CD4-positive, alpha-beta memory T cell (primary cell): ENCODE measurements at places on chromosomes 4 and X. TPM values are rescaled to one million over a fixed set of nuclear protein-coding genes. Genes with fewer than 3 reads are reported as not detected.

- DNase-seq = no peak
Observed at GRCh38 chr4:26858947-26859401, 1.7 kb upstream of the STIM2 start.

The MTNR1A gene
- not detected for total RNA-seq

The AVPR2 gene
- not detected for total RNA-seq

GRCh38 chrX:30530606-30531005 lies 47.0 kb downstream of the TASL start:
- DNase-seq = no peak

- DNase-seq = no peak
Observed at GRCh38 chr4:142326181-142326580, 519.9 kb downstream of the INPP4B start.

DNA sequence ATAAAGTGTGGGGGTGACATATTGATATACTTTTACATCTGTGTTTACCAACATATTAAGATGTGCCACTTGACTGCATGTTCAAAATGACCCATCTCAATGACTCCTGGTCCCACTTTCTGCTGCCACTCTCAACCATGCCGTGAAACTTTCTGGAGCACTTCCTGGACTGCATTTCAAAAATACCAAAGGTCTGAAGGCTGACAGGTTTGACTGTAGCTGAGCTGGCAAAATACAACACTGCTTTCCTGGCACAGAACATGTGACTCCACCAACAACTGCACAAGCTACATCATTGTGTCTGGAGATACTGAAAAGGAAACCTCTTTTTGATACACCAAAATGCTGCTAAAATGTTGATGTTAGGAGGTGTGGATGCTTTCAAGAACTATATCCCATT lies 184.8 kb downstream of the UNC5C start:
- no peak for DNase-seq

The GAGE1 gene
- total RNA-seq = not detected

The RASSF6 gene
- 0.89 TPM for total RNA-seq

DNA sequence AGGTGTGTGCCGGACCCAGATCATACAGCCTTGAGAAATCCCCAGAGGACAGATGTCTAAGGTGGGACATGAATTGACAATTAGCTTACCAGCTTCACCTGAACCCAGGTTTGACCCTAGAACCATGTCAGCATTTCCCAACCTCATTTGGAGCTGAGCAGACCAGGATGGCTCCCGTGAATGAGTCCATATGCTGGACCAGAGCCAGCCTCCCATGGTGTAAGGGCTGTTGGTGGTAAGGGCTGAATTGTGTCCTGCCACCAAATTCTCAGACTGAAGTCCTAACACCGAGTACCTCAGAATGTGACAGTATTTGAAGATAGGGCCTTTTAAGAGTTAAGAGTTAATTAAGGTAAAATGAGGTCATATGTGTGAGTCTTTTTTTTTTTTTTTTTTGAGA lies 88.3 kb downstream of the SLC34A2 start:
- DNase-seq = no peak

- no peak for DNase-seq
Observed at GRCh38 chr4:127759893-127760292, 22.2 kb upstream of the HSPA4L start.

- no peak for DNase-seq
Observed at GRCh38 chrX:20463296-20464075, 196.8 kb upstream of the RPS6KA3 start.

DNA sequence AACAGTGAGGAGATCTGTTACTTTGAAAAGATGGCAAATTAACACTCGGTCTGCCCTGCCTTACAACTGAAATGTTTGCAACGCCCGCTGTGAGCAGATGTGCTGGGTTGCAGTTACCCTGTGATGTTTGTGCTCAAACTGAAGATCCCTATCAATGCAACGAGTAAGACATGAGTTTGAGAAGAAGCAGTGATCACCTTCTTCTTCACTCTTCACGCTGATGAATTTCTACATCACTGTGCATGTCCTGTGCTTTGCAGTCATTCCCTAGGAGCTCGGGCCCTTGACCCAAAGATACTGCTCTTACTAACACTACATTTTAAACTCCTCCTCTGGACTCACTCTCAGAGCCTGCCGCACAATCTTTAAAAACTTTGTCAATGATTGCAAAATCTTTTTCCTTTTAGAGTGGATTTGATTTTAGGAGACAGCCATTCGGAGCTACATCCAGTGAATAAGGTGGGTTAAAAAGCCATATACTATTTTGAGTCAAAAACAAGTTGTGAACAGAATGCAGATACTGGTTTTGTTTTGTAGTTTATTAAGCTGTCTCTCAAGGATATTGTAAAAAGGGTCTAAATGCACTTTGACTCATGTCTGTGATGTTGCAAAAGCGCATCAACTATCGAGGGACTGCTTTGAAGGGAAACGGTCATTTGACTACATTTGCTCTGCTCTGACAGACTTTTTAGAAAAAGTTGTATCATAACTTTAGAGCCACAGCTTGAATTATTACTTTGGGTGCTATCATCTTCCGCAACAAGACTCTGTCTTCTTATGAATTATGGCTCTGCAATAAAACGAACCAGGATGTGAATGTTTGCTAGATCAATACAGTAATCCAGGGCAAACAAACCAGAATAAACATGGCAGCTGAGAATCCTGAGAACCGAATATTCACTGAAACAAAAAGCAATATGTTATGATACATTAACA lies 5.7 kb upstream of the RHOH start:
- no peak for DNase-seq

The TRIML2 gene
- total RNA-seq = not detected

The WDR17 gene
- 0.26 TPM for total RNA-seq

DNA sequence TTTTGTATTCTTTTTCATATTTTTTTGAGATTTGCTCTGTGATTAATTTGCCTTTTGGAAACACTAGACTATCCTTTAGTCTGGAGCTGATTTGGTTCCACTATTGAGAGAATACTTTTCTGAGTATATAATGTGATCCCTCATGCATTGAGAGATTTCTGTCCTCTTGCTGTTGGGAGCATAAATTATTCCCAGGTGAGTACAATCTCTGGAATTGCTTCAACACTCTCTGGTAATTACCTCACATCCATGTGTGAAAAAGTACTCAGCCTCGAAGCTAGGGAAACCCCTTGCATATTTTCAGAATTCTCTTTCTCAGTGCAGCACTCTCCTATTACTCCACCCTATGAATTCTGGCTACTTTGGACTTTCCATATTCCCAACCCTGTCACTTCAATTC lies 550.0 kb downstream of the RAPGEF2 start:
- no peak for DNase-seq

GRCh38 chr4:152678841-152679240 lies 956 bp downstream of the TMEM154 start:
- DNase-seq = no peak

The HSPA4L gene
- not detected for total RNA-seq

The SSX3 gene
- not detected for total RNA-seq

DNA sequence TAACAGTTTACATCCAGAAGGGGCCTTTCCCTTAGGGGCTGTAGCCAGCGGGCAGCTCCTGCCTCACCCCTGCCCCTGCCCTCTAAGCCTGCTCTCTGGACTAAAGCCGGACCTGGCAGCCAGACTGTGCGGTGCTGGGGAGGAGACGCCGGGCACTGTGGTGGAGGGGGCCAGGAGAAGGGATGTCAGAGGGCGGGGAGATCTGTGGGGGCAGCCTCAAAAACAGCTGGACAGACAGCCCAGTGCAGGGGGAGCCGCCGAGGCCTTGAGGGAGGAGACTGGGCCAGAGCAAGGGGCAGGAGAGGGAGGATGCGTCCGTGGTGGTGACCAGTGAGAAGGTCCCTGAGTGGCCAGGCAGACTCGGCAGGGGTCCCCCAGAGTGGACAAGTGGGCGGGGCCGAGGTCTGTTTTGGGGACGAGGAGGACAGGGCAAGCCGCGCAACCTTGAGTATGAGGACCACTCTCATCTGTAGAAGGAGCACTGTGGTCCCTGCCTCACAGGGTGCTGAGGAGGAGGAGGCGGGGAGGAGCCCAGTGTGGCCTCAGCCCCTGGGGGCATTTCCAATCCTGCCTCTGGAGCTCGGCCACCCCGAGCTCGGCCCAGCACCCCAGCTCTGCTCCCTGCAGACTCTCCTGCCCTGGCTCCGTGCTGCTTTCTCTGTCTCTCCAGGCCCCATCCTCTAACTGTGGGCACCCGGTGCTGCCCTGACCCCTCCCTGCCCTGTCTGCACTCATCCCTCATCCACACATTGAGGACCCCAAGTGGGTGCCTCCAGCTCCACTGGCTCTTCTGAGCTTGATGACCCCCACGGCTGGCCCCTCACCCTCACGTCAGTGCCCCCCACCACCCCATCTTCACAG lies 59.2 kb upstream of the NKX1-1 start:
- no peak for DNase-seq

DNA sequence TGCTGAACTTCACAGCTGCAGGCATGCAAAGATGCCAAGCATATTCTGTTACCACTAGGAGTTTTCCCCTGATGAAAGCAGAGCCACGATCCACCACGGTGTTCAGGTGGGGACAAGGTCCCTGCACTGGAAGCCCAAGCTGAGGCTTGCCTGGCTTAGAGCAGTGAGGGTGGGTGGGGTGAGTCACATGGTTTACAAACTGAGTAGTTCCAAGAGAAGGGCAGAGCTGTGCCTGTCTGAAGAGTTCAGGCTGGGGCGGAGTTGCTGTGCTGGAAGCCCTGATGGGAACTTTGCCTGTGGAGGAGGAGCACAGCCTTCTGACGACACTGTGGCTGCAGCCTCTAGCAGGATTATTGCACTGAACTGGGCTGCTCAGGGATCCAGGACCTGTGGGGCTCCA lies 45.5 kb downstream of the FAM9B start:
- no peak for DNase-seq

GRCh38 chr4:59380841-59381366 lies 1819.2 kb upstream of the ADGRL3 start:
- DNase-seq = no peak

The IL1RAPL2 gene
- not detected for total RNA-seq

DNA sequence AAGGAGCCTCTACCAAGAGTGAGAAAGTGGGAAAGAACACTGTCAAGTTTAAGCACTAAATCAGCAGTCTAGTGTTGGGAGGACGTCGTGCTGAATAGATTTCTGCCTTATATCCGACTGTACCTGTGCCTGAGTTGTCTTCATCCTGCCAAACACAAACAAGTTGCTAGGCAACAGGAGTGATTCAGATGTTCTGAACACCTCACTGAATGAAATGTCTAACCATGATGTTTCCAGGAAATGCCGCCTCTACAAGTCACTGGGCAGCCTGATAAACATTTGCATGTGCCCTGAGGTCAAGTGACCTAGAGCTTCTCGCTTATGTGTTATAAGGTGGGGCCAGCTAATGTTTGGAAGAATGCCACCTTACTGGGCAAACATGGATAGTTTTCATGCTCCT lies 37.9 kb downstream of the SGMS2 start:
- DNase-seq = peak; percentile 26

DNA sequence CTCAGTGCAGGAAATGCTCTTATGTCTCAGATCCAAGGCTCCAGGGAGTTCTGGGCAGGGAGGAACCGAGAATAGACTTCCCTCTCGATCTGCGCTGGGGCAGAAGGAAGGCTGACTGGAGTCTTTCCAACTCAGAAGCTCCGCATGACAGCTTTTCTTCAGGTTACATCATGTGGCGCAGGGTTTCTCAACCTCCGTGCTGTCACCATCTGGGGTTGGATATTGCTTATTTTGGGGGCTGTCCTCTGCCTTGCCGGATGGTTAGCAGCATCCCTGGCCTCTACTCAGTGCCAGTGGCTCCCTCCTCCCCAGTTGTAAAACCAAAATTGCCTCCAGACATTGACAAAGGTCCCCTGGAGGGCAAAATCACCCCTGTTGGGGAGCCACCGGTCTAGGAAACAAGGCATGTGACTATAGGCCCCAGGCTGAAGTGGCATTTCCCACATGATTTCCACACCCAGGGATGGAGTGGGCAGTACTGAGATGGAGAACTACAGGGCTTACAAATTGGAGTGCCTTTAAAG lies 21.4 kb downstream of the REELD1 start:
- no peak for DNase-seq

The RPL34 gene
- total RNA-seq = 3,093 TPM

- DNase-seq = no peak
Observed at GRCh38 chr4:110073053-110073845, 125.2 kb downstream of the ELOVL6 start.

The CHM gene
- total RNA-seq = 20.3 TPM

The EFHC2 gene
- total RNA-seq = 1.9 TPM

The SYTL5 gene
- total RNA-seq = not detected

DNA sequence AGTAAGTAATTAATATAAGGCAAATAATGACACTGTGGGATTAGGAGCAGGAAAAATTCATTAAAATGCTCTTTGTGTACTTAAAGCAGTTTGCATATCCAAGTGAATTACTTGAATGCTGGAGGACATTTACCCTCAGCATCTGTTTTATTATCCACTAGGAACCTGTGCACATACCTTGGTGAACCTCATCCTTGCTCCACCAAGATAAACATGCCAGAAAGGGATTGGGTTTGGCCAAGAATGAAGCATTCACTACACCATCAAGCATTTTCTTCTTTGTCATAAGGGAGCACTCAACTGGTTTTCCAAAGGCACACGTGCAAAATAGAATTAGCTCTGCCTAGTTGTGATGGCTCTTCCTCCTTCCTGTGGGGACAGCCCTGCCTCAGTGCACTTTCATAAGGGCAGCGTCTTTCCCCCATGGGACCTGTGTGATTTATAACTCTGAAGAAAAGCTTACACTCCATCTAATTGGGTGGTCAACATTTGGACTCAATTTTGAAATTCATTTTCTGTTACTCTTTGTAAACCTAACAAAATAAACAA lies 291.7 kb downstream of the USP46 start:
- DNase-seq = no peak

GRCh38 chr4:121252224-121252806 lies 88.2 kb upstream of the TNIP3 start:
- DNase-seq = peak; percentile 33

DNA sequence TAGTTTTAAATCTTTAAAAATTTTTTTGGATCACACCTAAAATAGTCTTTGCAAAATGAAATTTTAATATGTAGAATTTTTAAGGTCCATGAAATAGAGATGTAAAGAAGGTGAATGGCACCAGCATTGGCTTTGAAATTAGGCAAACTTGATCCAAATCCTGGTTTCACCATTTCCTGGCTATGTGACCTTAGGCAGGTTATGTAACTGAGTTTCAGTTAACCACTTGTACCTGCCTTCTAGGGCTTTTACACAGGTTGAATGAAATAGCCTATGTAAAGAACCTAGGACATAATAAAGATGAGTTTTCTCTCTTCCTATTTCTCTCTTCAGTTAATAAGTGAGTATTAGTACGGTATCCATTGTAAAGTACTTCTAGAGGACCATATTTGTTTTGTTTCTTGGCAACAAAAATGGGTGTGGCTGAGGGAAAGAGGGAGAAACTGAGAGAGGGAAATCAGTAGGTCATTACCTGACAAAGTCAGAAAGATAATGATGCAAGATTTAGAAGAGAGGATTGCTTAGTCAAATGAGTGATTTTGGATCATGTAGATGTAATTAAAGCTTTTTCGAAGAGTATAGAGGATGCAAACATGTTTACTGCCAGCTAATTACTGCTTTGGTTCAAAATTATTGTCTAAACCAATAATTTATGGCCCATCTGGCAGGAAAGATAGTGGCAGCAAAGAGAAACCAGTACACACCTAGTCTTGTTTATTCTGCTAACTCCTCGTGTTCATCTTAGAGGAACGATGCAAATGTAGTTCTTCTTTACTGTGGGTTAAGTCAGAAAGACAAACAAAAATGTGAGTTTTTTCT lies 81.9 kb downstream of the PDLIM5 start:
- no peak for DNase-seq

- DNase-seq = no peak
Observed at GRCh38 chrX:11117745-11118144, 6.6 kb downstream of the HCCS start.

The GPR119 gene
- total RNA-seq = not detected
